ENCODE measurements at places on chromosomes 4 and X.

DNA sequence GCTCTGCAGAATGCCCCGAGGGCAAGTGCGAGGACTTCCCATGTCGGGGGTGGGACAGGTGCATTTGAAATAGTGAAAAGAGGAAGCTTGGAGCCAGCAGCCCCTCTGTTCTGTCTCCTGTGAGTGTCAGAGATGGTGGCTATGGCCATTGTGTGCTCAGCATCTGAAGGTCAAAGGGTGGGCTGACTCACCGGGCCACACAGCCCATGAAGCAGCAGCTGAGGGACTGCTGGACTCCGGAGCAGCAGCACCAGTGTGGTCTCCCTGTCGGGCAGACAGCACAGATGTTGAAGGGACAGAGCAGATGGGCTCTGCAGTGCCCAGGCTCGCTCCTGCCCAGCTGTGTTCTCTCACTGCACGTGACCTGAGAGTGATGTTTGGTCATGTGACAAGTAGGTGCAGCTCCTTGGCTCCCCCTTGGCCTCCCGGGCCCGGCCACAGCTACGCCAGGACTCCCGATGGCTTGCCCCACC lies 53.5 kb downstream of the TBC1D14 start:
- DNase-seq: no peak

DNA sequence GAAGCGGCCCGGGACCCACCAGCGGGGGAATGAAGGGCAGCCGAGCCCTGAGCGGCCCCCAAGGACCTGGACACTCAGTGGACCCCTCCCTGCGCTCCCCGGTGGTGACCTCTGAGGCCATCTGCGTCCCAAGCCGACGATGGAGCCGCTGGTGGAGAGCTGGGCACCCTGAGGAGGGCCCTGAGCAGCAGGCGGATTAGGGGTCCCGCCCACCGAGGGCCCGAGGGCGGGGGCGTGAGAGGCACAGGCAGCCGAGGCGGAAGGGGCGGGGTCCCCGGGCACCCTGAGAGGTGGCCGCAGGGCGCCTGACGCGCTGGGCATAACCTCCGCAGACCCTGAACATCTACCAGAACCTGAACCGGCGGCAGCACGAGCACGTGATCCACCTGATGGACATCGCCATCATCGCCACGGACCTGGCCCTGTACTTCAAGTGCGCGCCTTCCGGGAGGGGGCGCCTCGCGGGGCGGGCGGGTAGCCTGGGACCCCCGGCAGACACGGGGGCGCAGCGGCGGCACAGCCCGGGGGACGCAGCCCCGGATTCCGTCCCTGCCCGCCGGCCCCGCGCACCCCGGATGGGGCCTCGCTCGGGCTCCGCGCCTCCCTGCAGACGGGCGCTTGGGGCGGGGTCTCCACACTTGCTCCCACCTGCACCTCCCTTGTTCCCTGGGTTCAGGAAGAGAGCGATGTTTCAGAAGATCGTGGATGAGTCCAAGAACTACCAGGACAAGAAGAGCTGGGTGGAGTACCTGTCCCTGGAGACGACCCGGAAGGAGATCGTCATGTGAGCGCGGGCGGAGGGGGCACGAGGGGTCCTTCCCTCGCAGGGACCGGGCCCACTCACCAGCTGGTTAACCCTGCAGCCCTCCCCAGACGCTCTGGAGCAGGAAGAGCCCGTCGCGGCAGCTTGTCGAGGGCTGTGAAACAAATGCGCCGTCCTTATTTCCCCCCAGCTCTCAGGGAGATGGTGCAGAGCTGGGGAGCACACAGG lies 10.3 kb downstream of the ATP5ME start:
- no peak for DNase-seq

DNA sequence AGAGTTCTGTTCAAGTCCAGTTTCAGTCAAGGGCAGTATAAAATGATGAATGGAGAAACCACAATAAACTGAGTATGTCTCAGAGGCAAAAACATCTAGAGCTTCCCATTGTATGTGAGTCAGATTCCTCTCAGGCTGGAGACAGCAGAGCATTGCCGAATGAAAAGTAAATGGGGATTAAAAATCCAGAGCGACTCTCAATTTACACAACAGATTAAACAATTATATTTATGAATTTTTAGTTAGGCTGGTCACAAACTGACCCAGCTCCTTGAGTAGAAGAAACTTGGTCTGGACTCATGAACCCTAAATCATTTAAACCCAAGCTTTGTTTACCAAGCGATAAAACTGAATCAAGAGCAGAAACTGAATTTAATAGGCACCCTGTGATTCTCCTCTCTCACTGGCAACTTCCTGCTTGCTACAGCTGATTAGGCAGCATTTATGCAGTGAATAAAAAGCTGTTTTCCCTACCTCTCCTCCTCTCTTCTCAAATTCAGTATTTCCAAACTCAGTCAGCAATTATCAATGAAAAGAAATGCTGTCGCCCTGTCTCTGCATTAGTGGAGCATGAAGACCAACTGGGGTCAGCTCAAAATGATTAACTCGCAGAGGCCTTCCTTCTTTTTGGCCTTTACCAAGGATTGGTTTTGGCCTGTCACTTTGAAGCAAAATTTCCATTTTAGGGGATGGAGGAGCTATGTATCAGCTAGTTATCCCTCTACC lies 568.0 kb downstream of the PDHA2 start:
- no peak for DNase-seq

- DNase-seq: no peak
Observed at GRCh38 chr4:184177271-184177670, 40.4 kb downstream of the ENPP6 start.

DNA sequence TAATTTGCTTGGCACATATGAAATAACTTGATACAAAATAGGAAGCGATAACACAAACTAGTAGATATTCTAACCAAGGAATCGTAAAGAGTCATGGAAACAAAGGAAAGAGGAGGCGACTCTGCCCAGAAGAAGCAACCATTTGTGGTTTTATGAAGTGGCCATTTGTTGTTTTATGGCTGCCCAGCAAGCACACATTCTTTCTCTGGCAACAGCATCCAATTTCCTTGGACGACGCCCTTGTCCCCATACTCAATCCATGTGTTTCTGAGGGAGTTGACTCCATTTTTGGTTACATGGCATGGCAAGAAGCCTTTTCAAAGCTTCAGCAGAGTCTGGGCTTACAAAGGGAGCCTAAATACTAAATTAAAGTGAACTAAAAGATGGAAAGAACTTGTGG lies 295.1 kb downstream of the INPP4B start:
- no peak for DNase-seq

- DNase-seq: no peak
Observed at GRCh38 chr4:74428276-74428675, 16.7 kb upstream of the AREG start.

Data from cortex of kidney (tissue), 1 donor.